KBM-7 (cell line): ENCODE measurements at places on chromosomes 11 and 22.

DNA sequence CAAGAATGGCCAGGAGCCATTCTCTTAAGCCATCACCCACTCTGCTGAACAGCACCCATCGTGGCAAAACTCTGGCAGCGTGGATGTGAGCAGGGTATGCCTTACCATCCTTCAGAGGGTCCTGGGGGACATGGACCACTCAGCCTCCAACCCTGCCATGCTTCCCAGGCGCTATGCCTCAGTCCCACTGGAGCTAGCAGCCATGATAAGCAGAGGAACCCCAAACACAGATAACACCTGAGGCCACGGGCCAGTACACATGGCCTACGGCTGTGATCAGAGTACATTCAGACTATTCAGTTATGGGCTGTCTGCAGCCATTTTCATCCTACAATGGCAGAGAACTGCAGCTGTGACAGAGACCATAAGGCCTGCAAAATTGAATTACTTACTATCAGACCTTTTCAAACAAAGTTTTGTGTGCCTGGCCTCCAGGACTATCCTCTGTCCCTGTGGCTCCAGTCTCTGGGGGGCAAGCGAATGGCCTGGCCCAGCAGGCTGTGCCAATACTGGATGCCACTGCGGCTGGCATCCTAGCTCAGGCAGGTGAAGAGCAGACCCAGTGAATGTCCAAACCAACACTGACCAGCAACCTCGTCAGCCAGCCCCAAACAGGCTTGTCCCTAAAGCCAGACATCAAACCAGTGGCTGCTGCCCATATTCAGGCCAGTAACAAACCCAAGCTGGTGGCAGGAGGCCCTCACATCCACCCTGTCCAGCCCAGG, 6.9 kb downstream of the ARVCF start:
- DNase-seq: no peak

DNA sequence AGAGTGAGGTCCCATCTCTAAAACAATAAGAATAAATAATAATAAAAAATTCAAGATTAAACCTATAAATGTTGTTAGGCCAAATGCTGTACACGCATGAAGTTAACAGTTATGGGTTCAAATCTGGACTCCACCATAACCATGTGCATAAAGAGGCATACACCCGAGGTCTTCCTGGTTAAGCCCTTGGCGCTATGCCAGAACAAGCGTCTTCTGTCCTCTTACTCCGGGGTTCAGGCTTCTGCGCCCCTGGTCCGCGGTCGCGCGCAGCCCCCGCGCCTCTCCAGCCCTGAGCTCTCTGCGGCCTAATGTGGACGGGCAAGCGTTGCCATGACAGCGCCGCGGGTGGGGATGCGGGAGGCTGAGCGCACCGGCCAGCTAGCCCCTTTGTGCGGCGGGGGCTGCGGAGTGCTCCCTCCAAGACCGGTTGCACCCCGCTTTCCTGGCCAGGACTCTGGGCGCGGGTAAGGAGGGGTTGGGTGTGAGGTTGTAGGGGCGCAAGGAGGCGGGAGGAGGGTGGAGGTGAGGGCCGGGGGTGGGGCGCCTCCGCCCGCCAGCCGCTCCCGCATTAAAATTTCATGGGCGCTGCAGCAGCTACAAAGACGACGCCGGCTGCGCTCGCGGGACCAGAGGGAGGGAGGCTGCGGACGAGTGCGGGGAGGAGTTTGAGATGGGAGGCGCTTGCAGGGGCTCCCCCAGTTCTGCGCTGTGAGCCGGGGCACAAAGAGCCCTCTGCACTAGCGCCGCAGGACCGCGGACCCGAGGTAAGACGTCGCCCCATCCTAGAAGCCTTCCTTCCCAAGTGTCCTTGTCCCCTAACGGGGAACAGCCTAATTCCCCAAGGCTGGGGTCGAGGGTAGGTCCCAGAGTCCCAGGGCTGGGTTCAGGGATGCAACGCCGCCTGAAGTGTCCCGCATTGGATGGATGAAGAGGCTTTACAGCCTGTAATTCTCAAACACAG, at the start of gene MIAT:
MIAT (plus strand) TSS at position 698 of the 961 bp plus-strand sequence.
- no peak for DNase-seq

- peak; percentile 76 for DNase-seq
Observed at GRCh38 chr11:118790357-118791110, 430 bp downstream of the DDX6 start.

DNA sequence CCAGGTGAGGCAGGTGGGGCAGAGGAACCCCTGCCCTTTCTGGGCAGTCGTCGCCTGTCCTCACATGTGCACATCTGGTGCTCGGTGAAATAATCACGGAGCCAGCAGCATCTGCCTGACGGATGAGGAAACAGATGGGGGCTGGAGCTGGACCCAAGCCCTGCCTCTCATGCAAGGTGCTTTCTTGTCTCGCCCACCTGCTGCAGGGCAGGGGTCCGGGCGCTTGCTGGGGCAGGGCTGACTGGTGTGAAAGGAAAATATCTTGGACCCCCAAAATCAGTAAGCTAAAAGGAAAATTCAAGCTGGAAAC, 3.3 kb downstream of the ALDH3B2 start:
- DNase-seq: no peak

DNA sequence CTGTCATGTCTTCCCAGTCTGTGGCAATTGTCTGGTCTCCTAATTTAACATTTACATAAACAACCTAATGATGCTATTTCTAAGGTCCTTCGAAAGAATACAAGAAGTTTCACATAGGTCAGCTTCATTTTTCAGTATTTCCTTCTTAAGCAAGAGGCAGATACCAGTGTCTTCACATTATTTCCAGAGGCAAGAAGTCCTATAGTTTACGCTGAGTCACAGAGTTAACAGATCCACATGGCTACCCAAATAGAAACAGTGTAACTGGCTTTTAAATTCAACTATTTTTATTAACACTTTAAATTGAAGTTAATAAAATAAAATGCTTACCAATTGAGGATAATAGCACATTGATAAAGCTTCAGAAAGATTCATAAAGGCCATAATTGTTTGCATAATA, 10.9 kb downstream of the PRRG4 start:
- DNase-seq: no peak

GRCh38 chr22:46481386-46481785, 56.0 kb downstream of the CELSR1 start:
- DNase-seq: no peak

- no peak for DNase-seq
Observed at GRCh38 chr11:35009191-35009943, 92.9 kb downstream of the PDHX start.

GRCh38 chr22:37508431-37508992, 10.7 kb downstream of the CARD10 start:
- DNase-seq: no peak

DNA sequence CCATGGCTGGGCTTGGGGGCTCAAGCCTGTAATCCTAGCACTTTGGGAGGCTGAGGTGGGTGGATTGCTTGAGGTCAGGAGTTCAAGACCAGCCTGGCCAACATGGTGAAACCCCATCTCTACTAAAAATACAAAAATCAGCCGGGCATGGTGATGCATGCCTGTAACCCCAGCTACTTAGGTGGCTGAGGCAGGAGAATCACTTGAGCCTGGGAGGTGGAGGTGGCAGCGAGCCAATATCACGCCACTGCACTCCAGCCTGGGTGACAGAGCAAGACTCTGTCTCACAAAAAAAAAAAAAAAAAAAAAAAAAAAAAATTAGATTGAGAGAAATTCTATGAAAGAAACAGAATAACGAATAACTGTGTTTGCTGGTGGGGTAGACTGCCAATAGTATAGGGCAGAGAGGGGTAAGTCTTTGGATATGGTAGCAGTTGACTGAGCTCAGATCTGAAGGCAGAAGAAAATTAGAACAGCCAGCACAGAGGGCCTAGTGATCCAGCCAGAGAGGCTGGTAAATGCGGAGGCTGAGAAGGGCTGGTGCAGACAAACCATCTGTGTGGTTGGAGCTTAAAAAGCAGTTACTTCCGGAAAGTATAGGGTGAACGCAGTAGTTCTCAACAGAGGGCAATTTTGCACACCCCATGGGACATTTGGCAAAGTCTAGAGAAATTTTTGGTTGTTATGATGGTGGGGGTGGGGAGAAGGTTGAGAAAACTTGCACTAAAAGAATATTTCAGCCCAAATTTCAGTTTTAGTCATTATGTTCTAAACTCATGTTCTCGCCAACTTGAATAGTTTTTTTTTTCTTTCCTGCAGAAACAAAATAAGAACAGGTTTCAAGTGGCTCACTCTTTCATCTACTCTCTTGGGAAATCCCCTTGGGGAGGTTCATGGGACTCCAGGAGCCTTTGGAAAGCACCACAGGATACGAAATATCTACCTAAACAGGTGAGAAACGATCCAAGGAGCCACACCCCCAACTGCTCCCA, 1.6 kb upstream of the HORMAD2 start:
- DNase-seq: no peak

DNA sequence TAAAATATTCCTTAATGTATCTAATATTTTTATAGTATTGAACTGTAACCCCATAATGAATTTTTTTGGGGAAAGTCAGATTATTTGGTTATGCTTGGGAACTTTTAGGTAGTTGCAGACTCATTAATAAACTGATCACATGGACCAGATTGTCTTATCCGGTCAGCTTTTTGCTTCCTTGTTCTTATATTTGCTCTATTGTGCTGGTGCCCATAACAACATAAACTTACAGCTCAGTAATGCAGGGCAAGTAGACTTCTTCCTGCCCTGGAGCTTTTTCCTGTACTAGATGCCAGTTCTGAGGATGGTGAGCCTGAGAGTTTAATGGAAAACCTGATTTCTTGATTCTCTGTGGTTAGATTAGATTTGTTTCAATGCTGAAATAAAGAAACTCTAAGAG, 53.2 kb downstream of the MTMR3 start:
- no peak for DNase-seq
